ENCODE measurements at places on chromosomes 1 and 21.

GRCh38 chr1:33575324-33575879, 103.0 kb downstream of the ZSCAN20 start:
- DNase-seq: peak; percentile 2

DNA sequence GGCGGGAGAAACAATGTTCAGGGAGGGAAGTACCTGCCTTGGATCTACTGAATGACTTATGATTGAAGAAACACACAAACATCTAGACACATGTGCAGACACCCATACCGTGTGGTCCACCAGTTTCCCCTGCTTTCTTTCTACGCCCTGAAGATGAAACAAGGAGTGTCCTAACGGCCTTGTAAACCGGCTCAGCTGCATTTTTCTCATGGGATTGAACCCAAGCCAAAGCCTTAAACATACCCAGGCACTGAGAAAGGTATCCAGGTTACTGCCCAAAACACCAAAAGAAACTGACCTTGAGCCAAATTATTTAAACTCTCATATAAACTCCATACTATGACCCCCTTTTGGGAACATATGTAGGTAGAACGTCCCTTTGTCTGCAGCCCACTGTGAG, 630.0 kb upstream of the RGS18 start:
- DNase-seq: no peak

DNA sequence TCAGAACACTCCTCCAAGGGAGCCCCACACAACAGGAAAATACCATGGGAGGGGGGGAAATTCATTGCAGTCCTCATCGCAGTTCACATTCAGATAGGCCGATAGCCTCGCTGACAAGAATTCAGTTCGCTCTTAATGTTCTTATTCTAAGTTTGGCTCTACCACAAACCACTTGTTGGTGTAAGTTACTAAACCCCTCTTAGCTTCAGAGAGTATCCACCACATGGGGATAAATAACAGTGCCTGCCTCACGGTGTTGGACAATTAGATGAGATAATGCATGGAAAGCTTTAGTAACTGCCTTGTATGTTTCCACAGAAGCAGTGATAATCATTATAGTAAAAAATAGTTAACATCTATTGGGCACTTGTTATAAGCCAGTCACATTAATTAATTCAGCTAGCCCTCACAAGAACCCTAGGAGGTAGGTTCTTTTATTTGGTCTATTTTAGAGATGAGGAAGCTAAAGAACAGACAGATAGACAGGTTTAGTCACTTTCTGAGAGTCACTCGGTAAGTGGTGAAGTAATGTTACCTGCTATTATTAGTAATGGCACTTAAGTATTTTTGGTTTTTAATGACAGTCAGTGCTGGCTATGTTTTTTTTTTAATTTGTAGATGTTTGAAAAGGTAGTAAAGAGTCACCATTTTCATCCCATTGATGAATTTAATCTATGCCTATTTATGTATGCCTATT, 10.1 kb downstream of the VAV3 start:
- DNase-seq: no peak

- no peak for DNase-seq
These were observed 26.3 kb upstream of the ZNF648 start for GRCh38 chr1:182087719-182088350.

- DNase-seq: no peak
These were observed 941 bp downstream of the ELAVL4 start for GRCh38 chr1:50109647-50110075.

DNA sequence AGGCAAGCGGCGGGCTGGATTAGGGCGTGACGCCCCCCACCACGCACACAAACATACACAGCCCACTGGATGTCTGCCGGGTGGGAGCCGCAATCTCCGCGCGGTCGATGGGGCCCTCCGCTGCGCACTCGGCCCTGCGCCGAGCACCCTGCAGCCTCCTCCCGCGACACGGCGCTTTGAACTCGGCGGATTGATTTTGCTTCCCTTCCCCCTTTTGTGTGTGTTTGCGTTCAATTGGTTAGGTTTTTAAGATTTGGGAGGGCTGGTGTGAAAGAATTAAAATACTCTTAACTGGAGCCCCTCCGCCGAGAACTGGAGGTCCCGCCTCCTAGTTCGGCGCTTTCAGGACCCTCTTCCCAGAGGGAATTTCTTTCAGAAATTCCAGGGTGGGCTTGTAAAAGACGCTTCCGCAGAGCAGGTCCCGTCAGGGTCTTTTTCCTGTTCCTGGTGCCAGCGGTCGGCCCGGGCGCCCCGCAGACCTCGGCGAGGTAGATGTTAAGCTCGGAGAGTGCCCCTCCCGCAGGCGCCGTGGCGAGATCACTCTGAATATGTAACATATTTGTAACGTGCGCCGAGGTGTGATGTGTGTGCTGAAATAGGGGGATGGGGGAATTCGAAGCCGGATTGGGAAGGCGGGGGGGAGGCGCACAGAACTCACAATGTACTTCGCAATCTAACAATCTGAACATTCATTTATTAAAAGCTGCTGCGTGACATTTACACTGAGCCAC, 8.0 kb upstream of the BARHL2 start:
- no peak for DNase-seq

DNA sequence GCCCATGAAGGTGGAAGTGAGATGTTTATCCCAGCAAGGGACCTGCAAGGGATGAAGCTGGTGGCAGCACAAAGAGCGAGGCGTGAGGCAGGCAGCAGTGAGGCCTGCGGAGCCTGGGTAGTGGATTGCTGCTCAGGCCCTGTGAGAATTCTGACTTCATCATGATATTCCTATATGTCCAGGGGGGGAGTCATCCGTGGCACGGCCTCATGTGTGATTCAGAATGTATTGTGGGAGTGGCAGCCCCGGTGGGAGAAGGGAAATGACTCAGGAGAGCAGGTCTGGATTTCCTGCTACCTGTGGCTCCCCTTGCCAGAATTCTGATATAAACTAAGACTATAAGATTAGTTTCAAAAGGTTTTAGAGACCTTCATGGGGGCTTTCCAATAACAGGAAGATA, 240.9 kb downstream of the CAMTA1 start:
- no peak for DNase-seq

DNA sequence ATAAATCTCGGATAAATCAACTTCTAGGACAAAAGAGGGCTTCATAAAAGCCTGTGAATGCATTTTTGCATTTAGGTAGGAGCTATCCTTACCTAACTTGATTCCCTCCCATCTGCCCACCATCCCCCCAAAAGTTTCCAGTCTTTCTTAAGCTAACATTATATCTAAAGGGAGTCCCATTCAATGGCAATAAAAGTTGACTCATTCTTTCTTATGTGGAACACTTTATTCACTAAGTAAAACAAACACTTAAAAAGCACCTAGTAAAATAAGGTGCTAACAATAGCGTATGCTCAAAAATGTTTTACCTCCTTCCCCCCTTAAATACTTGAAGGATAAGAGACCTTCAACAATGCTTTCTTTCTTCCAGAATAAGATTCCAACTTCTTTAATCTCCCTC, 83.8 kb downstream of the GON4L start:
- no peak for DNase-seq

- no peak for DNase-seq
These were observed 86.8 kb upstream of the RAB4A start for GRCh38 chr1:229184066-229184465.

- no peak for DNase-seq
These were observed 74.4 kb upstream of the SLC44A3 start for GRCh38 chr1:94745742-94746141.

DNA sequence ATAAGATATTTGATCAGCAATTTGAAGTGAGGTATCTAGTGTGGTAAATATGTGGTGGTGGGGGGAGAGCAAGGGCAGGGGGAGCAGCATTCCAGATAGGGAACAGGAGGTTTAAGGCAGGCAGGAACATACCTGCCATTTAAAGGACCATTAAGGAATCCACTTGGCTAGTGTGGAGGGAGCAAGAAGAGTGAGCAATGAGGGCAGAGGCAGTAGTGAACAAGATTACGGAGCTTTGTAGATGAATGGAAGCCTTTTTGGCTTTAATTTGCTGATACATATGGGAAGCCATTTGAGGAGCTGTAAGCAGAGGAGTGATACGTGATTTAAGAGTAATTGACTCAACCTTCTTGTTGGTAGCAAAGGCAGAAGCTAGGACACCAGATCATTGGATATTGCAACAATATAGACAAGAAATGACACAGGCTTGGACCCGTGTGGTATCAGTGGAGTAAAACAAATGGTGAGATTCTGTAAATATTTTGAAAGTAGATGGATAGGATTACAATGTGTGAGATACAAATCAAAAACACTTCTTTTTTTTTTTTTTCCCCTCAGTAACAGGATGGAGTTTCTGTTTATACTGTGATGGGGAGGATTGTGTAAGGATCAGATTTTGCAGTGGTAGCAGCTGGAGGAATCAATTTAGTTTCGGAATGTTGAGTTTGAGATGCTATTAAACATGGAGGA, 73.8 kb upstream of the B3GALT2 start:
- peak; percentile 77 for DNase-seq

DNA sequence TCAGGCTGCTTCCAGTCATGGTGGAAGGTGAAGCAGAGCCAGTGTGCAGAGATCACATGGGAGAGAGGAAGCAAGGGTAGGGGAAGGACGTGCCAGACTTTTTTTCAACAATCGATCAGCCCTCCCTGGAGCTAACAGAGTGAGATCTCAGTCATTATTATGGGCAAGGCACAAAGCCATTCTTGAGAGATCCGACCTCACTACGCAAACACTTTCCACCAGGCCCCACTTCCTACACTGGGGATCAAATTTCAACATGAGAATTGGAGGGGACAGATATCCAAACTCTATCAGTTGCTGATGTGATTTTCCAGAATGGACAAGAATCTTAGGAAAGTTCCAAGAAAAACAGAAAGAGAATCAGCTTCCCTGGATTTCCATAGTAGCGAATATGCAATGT, 60.5 kb downstream of the BACE2 start:
- DNase-seq: no peak

DNA sequence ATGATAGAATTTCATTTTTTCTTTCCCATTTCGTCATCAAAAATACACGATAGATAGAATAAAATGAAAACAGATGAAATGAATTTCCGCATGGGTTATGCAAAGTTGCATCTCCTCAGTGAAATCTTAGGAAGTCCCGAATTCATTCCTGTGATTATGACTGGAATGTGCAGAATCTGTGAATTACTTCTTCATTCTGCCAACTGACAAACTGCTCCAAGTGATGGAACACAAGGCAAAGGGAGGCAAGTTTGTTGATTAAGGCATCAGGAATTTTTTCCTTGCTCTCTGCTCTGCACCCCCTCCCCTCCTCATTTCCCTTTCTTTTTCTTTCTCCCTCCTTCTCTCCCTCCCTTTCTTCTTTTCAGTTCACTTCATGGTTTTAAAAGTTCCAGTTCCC, 37.0 kb upstream of the ADGRL4 start:
- peak; percentile 2 for DNase-seq

DNA sequence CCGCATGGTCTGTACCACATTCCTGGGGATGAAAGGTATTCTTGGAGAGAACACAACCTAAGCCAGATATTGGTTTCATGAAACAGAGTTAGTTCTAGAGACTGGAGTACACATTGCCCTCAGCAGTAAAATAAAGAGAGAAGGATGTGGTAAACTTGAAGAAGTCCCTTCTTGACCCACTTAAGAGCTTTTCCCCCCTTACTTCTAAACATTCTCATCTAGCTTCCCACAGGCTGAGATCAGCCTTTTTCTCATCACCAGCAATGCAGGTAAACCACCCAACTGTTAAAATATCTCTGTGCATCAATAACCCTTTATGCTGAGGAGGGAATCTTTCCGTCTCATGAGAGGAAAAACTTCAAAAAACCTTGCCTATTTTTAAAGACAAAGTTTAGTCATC, 62.6 kb downstream of the SUSD4 start:
- no peak for DNase-seq

GRCh38 chr1:170252851-170253579, 107.3 kb downstream of the NTMT2 start:
- no peak for DNase-seq

DNA sequence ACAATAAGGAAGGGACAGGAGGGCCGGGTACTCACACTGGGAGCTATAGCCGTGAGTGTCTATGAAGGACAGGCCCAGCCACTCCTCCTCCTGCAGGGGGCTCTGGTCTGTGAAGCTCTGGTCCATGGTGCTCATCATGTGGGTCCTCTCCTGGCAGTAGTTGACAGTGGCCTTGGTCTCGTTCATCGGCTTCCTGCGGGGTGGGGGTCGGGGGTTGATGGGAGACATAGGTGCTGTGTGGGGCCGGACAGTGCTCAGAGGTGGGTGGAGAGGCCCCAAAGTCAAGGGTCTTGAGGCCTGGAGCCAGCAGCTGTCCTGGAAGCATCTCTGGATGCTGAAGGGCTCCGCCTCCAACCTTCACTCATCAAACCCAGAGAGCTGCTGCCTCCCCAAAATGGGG, 260.4 kb downstream of the PTPRU start:
- no peak for DNase-seq

- DNase-seq: no peak
These were observed 245.1 kb downstream of the RHOU start for GRCh38 chr1:228980232-228980937.

DNA sequence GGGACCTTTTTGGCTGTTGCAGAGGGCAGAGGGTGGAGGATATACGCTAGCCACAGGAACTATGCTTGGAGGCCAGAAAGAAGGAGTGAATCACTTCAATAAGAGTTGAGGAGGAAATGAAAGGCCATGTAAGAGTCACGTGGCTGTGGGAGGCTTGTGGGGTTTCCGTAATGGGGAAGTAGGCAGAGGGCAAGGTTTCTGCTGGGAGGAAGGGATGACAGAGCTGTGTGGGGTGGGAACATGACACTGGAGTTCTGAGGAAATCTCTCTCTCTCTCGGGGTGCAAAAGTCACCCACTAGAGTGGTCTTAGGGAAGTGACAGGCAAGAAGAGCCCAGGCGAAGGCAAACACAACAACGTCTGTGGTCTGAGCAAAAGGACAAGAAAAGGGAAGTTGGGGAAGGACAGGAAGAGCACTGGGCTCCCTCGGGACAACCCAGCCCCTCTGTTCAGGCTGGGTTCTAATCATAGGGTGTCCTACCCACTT, 3.9 kb upstream of the CD1C start:
- DNase-seq: no peak

GRCh38 chr1:177448652-177449357, 278.0 kb downstream of the BRINP2 start:
- peak; percentile 5 for DNase-seq

- peak; percentile 56 for DNase-seq
These were observed 819 bp upstream of the GPR3 start for GRCh38 chr1:27391511-27392095.

DNA sequence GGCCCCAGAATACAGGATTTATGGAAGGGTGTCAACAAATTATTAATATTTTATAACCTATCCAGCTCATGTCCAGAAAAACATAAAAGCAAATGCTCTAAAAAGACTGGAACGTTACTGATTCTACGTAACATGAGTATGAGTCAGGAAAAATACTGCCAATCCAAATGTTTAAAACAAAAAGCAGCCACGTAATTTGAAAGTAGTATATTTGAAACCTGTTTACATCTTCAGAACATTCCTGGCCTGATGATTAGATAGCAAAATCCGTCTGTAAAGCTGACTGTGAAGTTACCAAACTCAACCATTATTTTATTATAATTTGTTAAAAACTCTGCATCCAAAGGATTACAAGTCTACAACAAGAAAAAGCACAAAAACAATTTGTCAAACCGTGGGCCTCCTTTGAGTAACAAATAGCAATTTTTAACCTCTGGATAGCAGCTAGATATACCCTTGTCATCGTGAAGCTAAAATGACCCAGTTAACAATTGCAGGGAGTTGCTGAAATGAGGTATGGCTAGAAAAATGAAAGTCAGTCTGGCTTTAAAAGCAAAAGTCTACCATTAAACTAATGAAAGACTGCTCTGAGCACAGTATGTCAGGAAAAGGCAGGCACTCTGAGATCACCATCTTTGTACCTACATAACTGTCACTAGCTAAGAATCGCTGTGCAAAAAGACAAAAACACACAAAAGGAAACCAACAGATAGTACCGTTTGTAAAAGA, 1.2 kb downstream of the UBR4 start:
- peak; percentile 88 for DNase-seq

GRCh38 chr1:231923491-231924041, 297.0 kb downstream of the DISC1 start:
- DNase-seq: no peak

All from fibroblast of villous mesenchyme (primary cell).